ENCODE measurements at places on chromosomes 6 and 20. TPM values are rescaled to one million over a fixed set of nuclear protein-coding genes. Genes with fewer than 3 reads are reported as not detected.

DNA sequence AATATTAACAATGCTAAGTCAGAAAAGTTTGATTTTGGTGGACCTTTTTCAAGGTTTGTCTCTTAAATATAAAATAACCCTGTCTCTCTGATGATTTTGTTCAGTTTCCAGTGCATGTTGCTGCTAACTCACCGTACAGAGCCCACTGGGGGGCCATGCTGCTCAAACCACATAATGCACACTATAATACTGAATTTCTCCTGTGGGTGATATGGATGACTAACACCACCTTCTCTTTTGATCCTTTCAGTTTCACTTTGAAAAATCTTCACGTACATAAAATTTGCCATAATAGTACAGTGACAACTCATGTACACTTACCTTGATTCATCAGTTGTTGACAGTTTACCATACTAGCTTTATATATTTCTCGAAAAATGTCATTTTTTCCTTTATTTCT lies 506.6 kb upstream of the MAN1A1 start:
- DNase-seq = no peak

GRCh38 chr6:56475736-56476457 lies 166.8 kb downstream of the DST start:
- DNase-seq = no peak

Gene OR2H1
- total RNA-seq = not detected

GRCh38 chr6:137430954-137431353 lies 63.2 kb downstream of the OLIG3 start:
- no peak for DNase-seq

Gene SLC2A10
- 9.2 TPM for total RNA-seq

DNA sequence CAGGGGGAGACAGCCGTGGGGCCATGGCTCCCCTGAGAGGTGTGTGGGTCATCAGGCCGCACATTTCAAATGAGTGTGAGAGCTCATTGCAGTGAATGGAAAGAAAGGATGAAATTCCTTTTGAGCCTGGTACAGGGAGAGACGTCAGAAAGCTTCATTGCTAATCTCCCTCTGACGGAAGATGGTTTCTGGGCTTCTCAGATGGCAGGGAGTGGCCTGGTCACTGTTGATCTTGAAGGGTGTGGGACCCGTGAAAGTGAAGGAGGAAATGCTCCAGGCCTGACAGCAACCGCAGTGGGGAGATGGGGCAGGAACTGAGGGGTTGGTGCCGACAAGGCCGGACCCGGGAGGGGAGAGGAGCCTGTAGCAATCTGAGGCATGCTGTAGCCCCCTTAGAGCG lies 127.4 kb downstream of the MYLK4 start:
- DNase-seq = no peak

GRCh38 chr6:88914895-88915598 lies 48.4 kb downstream of the RNGTT start:
- no peak for DNase-seq

- no peak for DNase-seq
Observed at GRCh38 chr6:46748940-46749503, 2.3 kb downstream of the ANKRD66 start.

Gene SNTA1
- 10.6 TPM for total RNA-seq

Gene GNAS-AS1
- total RNA-seq = 5.8 TPM

DNA sequence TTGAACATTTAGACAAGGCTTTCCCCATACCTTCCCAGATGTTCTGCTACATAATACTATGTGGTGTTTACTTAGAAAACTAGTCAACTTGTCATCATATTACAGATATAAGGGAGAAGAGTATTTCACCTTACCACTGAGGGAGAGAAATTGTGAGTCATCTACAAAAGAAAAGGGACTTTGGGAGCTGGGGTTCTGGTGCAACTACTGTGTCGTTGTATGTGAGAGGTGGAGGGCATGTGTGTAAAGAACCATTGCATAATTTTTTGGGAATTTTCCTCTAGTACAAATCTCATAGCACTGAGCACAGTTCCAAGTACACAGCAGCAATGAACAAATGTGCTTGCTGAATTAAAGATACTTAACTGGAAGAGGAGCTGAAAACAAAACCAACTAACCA lies 665.6 kb downstream of the DHX35 start:
- DNase-seq = no peak

Gene CLPSL1
- total RNA-seq = not detected

- no peak for DNase-seq
Observed at GRCh38 chr20:64041781-64042053, 5.7 kb downstream of the C20orf204 start.

DNA sequence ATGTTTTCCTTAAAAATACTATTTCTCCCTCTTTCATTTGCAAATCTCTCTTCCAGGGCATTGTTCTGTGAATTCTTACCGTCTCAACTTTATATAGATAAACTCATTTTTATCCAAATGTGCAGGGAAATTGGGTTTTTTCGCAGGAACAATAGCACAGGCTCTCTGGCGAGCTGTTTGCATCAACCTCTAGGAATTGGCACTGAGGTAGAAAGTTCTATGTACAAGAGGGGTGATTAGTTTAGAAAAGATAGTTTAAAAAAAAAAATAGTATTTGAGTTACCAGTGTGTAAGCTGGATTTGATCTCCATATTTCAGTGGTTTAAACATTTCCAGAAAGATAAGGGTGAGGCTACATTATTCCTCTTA lies 129.7 kb upstream of the BTN3A2 start:
- no peak for DNase-seq

DNA sequence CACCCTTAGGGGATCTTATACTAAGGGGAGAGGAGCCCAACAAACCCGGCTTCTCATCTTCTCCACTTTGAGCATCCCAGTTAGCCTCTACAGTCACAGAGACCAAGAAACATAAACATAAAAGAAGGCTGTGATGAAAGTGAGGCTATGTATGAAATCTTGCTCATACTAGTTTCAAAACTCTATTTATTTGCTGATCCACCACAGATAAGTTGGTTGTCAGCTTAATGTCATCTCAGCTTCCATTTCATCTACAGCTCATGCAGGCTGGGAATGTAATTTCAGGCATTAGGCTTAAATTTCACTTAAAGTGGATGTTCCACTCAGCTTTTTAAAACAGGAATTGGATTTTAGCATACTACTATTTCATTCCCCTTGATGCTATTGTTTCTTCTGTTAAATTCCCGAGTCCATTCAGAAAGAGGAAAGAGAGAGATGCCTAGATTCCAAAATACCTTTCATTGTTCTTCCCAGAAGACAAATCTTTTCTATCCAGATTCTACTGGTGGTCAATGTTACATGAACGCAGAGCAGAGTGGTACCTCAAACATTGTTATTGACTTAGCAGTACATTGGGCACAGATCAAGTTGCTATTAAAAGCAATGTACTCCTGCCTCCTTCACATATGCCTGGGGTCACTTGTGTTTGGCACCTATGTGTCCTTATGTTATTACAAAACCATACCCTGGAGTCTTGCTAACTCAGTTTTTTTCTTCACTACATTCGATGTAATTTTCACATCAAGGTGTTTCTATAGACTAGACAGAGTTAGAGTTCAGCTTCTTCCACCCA lies 149.0 kb downstream of the HACE1 start:
- no peak for DNase-seq

Gene SIRPD
- total RNA-seq = not detected

DNA sequence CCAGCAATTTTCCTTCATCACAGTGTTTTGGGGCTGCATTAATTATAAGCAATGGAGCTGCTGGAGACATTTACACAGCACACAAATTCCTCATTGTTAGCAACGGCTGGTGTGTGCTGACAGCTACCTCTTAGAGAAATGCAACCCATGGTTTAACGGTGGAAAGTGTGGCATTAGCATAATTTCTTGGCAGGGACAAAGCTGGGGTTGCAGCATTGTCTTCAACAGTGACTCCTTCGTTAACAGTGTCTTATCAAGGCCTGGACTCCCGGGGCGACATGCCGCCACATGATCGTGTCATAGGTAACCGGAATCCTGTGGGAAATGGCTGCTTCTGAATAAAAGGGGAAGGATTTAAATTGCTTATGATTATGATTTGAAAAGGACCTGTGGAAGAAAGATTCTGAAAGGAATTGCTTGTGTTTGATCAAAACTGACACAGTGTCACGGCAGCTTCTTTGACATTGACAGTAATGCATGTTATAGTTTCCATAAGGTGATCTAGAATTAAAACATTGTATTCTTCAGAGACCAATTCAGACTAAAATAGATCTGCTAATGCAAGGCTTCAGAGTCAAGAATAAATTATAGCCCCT lies 128.0 kb downstream of the UST start:
- peak; percentile 75 for DNase-seq

- no peak for DNase-seq
Observed at GRCh38 chr6:125913864-125914351, 42.7 kb upstream of the HINT3 start.

GRCh38 chr20:35020108-35020928 lies 64.7 kb downstream of the MYH7B start:
- no peak for DNase-seq

Gene GNRH2
- 0.37 TPM for total RNA-seq

Gene KCNK5
- 5.7 TPM for total RNA-seq

- no peak for DNase-seq
Observed at GRCh38 chr6:45619994-45620471, 242.3 kb upstream of the SUPT3H start.

Gene ZNF311
- 2.0 TPM for total RNA-seq

GRCh38 chr20:39195582-39196021 lies 233.5 kb downstream of the DHX35 start:
- DNase-seq = peak; percentile 47

Gene UBE2C
- 325 TPM for total RNA-seq

Gene THBS2
- 0.13 TPM for total RNA-seq

GRCh38 chr20:63309261-63310071 lies 16.5 kb downstream of the COL20A1 start:
- DNase-seq = peak; percentile 84

Gene HDGFL1
- total RNA-seq = not detected

- no peak for DNase-seq
Observed at GRCh38 chr20:7503501-7503900, 436.8 kb downstream of the HAO1 start.

DNA sequence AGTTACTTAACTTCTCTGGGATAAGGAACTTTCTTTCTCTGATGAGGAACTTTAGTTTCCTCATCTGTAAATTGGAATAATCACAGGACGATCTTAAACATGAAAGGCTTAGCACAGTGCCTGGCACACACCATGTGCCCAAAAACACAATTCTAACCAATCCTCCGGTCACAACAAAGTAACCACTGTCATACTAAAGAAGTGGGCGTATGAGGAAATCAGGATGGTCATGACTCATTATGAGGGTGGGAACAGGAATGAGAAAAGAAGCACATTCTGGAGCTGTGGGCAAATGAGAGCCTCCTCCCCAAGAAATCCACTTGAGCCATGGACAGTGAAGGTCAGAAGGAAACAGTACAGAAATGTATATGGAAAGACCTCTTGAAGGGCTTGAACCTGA lies 82.9 kb downstream of the LRFN2 start:
- DNase-seq = no peak

Gene ELOVL2
- 9.1 TPM for total RNA-seq

GRCh38 chr20:47030271-47030810 lies 135.7 kb downstream of the EYA2 start:
- no peak for DNase-seq

DNA sequence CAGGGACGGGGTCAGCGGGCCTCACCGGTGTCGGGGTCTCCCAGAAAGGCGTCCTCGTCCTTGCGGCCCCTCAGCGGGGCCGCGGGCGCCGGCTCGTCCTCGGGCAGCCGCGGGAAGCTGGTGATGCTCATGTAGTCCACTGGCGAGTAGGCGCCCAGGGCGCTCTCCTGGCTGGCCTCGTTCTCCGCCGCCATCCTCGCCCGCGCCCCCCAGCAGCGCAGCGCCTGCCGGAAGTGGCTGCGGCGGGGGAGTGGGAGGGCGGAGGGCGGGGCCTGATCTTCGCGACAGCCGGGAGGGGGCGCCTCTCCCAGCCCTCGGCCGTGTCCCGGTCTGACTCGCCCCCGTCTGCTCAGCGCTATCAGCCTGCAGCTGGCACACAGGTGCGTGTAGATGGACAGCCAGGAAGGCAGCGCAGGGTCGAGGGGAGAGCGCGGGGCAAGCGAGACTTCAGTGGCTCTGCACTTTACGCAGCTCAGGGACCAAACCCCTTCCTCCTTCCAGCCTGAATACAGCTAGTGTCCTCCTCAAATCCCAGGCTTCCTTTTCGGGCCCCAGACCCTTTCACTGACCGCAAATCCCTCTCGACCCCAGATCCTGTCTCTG lies at the start of gene GGT7:
Gene GGT7, minus strand, starts transcription at position 235 of the 603 bp plus-strand sequence. Its CDS starts 41 bp downstream, at position 194.
- DNase-seq = peak; percentile 94

Data from neural progenitor cell (in vitro differentiated cells).